ENCODE measurements at places on chromosomes 1 and 21.
A peak's percentile ranks its signal among the peaks of the same experiment; 100 is the strongest.

GRCh38 chr1:243261390-243261789 is 5.5 kb downstream of the SDCCAG8 start:
- peak; percentile 59 for DNase-seq

DNA sequence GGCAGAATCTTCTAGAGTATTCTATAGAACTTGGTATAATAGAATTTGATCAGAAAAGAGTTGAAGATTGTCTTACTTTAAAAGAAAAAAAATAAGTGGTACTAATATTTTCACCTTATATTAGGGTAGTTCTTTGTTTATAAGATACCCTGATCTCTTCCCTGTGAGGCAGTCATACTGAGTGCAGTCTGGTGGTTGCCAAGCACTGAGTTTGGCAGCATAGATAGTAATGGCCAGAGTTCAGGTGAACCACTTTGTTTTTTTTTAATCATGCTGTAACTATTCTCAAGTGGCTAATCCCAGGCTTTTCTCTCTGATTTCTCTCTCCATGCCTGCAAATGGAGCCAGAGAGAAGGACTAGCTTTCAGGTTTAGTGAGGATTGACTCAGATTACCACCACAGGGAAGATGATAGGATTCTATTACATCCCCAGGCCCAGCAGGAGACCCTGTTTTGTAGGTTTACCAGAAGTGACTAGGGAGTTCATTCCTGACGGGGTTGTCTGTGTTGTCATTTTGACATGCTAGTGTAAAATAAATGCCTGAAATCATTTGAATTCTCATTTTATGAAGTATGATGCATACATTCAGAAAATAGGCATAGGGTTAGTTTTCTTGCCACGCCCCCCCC is 16.7 kb downstream of the KDM1A start:
- DNase-seq, result peak; percentile 71

DNA sequence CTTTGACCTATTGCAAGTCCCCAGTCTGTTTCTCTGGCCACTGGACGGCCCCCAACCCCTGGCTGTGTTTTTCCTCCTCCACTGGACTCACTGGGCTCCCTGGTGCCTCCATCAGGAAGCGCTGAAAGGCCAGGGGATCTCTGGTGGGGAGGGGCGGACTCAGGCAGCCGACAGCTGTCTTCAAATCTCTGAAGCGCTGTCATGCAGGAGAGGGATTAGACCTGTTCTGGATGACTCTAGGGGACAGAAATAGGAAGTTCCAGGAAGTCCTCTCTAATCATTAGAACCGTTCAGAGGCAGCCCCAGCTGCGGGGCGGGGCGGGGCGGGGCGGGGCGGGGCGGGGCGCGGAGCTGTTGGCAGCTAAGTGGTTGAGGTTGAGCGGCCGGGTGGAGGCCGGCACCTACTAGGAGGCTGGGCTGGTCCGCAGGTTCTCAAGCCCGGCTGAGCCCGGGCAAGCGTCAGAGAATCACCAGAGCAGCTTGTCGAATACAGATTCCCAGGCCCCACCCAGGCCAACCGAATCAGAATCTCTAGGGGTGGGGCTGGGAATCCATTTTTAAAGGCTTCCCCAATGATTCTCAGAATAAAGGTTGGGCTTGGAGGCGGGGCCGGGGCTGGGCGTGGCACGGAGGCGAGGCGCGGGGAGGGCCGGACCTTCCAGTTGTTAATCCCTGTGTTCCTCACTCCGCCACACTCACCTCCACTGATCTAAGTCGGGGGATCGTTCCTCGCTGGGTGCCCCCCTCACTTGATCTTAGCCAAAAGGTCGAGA is 11.4 kb upstream of the PHLDA3 start:
- DNase-seq, result peak; percentile 62

GRCh38 chr1:226646026-226646869 is 92.8 kb downstream of the ITPKB start:
- DNase-seq, result peak; percentile 26

DNA sequence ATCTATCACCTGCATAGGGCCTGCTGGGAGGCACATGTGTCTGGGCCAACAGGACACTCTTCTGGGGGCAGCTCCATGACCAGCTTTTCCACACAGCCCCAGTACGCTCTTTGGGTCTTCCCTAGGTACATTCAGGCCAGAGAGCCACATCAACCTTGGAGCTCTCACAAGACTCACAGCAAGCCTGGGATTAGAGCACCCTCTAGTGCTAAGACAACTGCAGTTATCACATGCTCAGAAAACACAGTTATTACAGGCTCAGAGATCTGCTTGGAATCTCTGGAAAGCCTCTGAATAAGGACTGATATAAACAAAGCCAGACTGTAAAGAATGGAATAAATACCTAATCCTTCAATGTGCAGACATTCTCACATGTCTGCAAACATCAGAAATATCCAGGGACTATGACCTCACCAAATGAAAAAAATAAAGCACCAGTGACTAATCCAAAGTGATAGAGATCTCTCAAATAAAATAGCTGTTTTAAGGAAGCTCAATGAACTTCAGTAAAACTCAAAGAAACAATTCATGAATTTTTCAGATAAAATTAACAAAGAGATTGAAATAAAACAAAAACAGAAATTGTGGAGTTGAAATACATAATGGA is 563.9 kb upstream of the NR5A2 start:
- DNase-seq, result peak; percentile 64

DNA sequence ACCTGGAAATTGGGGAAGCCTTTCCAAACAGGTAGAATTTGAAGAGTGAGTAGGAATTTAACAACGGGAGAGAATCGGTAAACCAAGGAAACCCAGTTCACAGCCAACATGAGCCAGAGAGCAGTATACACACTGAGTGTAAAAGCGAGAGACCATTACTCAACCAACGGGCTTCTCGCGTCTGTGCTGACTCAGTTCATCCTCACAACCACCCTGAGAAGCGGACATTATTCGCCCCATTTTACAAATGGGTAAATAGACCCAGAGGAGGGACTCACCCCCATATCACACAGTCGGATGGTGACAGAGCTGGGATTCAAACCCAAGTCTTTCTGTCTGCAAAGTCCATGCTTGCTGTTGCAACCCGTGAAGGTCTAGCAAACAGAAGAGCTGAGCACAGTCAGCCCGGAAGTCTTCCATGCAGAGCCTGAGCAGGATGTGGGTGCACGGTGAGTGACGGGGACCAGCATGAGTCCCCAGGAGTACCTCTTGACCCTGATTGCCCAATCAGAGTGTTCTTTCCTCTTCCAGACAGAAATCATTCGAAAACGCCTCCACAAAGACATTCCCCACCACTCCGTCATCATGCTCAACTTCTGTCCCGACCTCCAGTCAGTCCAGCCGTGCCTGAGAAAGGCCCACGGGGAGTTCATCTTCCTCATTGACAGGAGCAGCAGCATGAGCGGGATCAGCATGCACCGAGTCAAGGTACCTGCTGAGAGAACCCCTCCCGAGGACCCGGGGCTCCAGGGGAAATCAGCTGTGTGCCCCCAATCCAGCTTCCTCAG is 32.3 kb downstream of the VWA5B1 start:
- DNase-seq, result peak; percentile 48

Measured in astrocyte of the spinal cord (primary cell).